ENCODE measurements at places on chromosomes 11 and 22.

DNA sequence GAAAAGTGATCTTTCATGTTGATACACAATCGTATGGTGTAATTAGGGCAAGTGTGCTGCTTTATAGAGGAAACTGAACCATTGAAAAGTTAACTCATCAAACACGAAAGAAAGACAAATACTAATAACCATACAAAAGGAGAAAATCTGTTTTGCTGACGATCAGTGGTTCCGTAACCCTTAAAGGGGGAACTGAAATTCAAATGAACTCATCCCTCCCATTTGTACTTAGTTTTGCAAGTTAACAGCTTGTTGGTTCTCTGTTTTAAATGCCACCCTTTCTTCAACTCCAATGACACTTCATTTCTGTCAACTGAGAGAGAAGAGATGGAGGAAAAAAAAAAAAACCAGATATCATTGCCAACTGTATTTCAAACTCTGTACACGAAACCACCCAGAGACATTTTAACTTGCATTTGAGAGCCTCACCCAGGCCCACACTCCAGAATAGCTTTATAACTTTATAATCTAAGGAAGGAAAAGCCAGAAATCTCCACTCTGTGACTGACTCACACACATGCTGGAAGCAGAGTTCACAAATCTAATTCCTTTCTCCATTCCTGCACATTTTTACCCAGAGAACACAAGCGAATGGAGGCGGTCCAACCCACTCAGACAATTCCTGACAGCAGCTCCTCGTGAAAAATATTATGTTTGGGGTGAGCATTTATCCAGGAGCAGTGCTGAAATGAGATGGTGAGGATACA is 17.4 kb upstream of the CSNK2A3 start:
- no peak for DNase-seq

GRCh38 chr11:61067782-61068446 is 34.4 kb upstream of the CD5 start:
- no peak for DNase-seq

DNA sequence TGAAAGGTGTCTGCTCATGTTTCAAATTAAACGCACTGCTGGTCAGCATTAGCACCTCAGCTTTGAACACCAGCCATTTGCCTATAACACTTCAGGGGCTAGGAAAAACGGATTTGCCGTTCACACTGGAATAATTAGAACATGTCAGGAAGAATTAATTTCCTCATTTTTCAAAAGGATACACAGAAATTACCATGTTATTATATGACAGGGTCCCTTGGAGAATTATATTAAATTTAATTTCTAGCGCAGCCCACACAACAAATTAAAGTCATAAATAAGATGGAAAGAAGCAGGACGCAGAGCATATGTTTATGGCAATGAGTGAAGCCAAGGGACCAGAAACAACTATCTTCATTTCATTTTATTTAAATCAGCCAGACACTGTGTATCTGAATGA is 83.8 kb upstream of the SOX6 start:
- no peak for DNase-seq

- no peak for DNase-seq
Measured at GRCh38 chr22:48204296-48204695, 1441.8 kb downstream of the TBC1D22A start.

DNA sequence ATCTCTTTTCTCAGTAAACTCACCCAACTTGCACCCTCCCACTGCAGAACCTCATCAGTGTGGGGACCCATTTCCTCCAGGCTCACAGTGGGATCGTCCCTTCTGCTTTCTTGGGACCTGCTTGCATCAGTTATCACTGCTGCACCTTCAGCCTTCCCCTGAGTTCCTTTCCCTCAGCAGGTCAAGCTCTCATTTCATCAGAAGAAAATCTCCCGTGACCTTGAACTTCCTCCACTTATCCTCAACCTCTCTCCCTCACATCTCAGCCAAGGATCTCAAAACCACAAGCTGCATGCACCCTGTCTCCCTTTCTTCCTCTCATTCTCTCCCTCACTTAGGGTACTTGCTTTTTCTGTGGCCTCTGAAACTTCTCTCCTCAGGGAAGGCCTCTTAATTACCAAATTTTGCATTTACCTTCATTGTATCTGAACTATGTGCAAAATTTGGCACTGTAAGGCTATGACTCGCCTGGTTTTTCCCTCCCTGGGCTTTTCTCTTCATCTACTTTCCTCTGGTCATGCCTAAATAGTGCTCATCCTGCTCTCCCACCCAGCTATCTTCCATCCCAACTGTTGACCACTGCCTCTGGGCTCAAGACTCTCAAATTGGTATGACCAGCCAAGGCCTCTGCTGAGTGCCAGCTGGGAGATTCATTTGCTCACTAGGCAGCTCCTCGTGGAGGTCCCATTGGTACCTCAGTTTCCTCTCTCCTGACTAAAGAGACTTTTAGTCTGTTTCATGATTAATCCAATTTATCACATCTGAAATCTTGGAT is 2.7 kb upstream of the RCE1 start:
- no peak for DNase-seq

DNA sequence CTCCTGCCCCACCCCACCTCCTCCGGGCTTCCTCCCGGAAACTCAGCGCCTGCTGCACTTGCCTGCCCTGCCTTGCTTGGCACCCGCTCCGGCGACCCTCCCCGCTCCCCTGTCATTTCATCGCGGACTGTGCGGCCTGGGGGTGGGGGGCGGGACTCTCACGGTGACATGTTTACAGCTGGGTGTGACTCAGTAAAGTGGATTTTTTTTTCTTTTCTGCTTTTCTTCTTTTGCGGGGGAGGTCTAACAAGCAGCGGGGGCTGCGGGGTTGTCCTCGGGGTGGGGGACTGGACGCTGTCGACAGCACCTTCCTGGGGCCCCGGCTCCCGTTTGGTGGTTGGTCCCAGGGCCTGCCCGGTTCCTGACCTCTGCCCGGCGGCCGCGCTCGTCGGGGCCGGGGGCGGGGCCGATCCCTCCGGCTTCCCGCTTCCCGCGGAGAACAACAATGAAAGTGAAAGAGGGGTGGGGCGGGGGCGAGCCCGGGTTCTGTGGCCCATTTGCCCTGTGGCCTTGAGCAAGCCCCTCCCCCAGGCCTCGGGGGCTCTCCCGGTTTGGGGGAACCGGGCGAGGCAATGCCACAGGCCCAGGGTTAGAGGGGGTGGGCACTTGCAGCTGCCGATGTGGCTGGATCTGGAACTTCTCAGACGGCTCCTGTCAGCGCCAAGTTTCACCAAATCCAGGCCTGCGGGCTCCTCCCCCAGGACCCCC is 975 bp upstream of the MDK start:
- DNase-seq: no peak

GRCh38 chr11:25612806-25613205 is 719.1 kb upstream of the ANO3 start:
- DNase-seq: no peak

GRCh38 chr11:121567995-121568394 is 115.2 kb upstream of the SORL1-AS1 start:
- DNase-seq: no peak

DNA sequence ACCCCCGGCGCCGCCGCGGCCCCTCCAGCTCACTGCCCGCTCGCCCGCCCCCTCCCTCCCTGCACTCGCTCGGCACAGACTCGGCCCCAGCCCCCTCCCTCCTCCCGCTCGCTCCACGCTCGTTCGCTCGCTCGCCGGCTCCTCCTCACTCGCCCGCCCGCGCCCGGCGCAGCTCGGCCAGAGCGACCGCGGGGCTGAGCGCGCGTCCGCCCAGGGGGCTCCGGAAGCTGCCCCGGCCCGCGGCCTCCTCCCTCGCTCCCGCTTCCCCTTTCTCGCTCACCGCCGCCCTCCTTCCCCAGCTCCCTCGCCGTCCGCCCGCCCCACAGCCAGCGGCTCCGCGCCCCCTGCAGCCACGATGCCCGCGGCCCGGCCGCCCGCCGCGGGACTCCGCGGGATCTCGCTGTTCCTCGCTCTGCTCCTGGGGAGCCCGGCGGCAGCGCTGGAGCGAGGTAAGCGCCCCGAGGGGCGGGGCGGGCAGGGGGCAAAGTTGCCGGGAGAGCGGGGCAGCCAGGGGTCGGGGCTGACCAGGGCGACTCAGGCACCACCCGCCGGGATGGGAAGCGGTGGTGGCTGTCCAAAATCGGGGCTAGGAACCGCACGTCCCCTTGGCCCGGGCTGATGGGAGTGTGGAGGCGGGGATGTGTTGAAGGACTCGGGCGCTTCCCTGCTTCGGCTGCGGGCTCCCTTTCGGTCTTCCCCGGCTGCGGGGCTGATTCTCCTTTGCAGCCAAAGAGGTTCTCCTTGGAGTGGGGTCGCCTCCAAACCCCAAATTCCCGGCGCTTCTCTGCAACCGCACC is at the start of gene SEZ6L:
Gene SEZ6L, plus strand, starts transcription at position 148 of the 797 bp plus-strand sequence. Its CDS starts 208 bp downstream, at position 356.
- no peak for DNase-seq

DNA sequence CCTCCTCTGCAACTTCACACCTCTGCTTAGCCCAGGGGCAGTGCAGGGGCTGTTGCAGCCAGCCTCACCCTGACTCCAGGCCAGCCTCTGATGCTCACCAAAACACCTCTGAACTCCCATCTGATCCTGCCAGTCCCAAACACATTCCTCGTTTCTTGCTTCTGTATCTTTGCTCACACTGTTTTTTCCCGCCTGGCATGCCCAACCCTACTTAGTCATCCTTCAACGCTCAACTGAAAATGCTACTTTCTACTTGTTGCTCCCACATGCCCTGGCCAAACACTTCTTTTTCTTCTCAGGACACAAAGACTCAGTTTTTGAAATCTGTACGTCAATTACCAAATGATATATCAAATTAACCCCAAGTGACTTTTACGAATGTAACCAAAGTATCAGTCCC is 140.8 kb upstream of the ZBED5 start:
- no peak for DNase-seq

- DNase-seq: no peak
Measured at GRCh38 chr11:7673724-7674434, 579 bp upstream of the CYB5R2 start.

GRCh38 chr22:49255741-49256318 is 571.8 kb downstream of the BRD1 start:
- DNase-seq: no peak

- no peak for DNase-seq
Measured at GRCh38 chr11:131666617-131667016, 296.2 kb downstream of the NTM start.

GRCh38 chr22:45058622-45058912 is 48.8 kb upstream of the PHF21B start:
- DNase-seq: no peak

DNA sequence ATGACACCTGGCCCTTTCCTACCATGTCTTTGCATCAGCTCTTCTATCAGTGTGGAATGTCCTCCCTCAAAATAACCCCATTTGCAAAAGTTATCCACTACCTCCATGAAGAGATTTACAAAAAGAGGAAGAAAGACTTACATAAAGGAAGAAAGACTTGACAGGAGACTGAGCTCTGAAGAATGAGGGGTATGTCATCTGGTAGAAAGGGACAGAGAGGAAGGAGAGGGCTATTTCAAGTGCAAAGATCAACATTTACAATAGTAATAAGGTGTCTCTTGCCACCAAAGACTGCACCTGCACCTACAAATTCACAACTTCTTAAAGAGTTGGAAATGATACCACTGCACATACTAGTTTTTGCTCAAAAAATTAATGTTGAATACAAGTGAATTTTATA is 18.2 kb downstream of the PAK1 start:
- DNase-seq: no peak

DNA sequence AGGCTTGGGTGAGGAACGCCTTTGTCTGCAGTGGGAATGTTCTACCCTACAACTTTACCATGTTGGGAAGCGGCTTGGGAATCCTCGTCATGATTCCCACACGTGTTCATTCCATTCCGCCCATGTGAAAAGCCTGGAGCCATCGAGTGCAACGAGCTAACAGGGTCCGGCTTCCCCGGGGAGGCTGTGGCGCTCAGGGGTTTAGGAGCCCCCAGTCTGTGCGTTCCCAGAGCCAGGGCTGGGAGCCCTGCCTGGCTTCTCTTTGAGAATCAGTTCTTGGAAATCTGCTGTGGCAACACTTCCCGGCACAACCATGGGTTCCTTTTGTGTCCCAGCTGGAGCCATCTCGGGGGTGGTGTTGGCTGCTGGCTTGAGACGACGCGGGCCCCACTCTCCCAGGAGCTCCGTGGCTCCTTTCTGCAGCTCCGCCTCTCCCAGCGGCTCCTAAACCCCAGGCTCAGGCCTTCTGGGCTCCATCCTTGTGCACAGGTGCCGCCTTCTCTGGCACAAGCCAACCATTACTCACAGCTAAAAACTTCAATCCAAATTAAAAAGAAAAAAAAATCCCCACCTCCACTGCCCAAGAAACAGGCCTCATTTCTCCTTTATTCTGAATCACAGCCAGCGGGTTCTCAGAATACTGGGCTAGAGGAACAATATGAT is 18.7 kb upstream of the PPFIA1 start:
- no peak for DNase-seq

DNA sequence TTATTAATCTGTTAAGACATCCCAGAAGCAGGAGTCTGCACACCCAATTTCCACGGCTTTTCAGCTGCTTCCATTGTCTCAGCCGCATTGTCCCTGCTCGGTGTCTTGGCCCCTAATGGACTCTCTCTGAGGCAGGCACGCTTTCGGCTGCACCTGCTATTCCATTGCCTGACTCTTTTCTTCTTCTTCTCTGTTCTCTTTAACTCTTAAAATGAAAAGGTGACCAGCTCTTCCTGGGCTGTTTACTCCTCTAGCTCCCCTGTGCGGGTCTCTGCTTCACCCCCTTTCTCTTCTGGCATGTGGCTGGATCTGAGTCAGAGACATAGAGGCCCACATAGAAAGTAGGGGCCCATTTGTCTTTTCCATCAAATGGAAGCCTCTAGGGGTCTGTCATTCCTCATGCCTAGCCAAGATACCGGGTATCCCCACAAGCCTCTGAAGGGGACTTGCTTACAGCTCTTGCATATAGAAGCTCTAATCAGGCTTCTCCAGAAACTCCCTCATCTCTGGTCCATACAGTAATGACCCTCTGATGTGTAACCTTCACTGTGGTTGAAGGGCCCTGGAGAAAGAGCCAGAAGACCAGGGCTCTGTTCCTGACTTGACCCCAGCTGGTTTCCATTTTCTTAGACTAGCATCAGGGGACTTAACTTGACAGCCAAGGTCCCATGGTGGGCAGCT is 243.9 kb downstream of the ST3GAL4 start:
- no peak for DNase-seq

DNA sequence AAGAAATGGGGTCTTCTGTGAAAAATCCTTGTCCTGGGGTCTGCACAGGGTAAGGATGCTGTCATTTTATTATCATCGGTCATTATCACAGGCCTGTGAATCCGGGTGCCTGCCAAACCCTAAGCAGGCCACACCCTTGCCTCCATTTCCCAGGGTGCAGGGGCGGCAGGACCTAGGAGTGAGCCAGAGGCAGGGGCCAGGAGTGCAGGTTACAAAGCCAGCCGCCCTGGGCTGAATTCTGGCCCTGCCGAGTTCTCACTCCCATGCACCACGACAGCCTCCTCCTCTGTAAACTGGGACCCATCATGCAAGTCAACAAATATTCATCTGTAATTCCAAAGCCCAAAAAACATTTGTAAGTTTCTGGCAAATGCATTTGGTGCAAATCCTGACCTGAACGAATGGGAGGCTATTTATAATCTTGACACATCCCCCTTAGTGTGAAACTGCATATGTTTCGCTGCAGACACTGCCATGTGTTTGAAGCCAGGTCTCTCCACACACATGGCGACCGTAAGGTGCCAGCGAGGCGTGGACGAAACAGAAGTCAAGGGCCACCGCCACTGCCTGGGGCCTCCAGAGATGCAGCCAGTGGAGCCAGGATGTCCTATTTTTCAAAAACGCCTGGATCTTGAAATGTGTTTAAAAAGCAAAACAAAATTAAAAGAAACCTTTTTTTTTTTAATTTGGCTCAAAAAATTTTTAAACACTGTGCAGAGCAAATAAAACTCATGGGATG is 6.7 kb downstream of the CD5 start:
- DNase-seq: no peak

GRCh38 chr11:71444811-71445210 is 3.4 kb downstream of the DHCR7 start:
- no peak for DNase-seq

- DNase-seq: no peak
Measured at GRCh38 chr11:64892411-64892831, 14.0 kb upstream of the EHD1 start.

Measured in SHP77 treated with DMSO at 0.1 percent for 48 hours (cell line).